Choroid plexus epithelial cell (primary cell): ENCODE measurements at places on chromosomes 13 and 19.

GRCh38 chr19:2252797-2253105, 3.5 kb downstream of the JSRP1 start:
- no peak for DNase-seq

GRCh38 chr13:53473397-53473796, 444.8 kb downstream of the OLFM4 start:
- no peak for DNase-seq

DNA sequence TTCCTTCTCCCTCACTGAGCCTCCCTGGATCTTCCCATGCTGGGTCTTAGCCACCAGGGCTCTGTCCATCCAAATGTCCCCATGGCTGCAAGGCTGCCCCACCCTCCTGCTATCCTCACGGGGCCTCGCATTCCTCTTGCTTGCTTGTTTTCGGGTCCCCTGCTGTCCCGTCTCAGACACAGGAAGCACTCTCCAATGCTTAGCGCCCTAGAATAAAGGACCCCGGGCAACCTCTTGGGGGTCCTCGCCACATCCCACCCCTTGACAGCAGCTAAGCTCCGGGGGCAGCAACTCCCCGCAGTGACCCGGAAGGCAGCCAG, 23.7 kb downstream of the SH3GL1 start:
- no peak for DNase-seq

GRCh38 chr19:38686530-38686888, 39.1 kb downstream of the ACTN4 start:
- DNase-seq, result no peak

- no peak for DNase-seq
Measured at GRCh38 chr19:58586133-58586765, 13.1 kb upstream of the MZF1 start.
